ENCODE measurements at places on chromosomes 7 and 10.

DNA sequence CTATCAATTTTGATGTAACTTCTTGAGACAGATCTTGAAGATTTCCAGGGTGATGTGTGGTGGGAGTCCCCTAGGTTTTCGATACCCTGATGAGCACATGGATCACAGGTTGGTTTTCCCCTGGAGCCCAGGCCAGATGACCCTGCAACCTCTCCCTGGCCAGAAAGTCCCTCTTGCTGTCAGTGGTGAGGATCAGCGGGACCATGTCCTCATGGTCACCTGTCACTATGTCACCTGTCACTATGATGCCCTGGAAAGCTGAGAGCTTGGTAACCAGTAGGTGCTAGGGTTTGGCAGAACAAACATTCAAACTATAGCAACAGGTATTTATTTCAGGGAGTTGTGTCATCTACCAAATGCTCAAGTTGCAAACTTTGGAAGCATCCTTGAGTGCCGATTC is 197.9 kb downstream of the ARHGAP12 start:
- no peak for DNase-seq

GRCh38 chr10:44993226-44993921 is 7.3 kb upstream of the ZNF22 start:
- no peak for DNase-seq

GRCh38 chr10:44724415-44725174 is 186.5 kb upstream of the TMEM72 start:
- no peak for DNase-seq

DNA sequence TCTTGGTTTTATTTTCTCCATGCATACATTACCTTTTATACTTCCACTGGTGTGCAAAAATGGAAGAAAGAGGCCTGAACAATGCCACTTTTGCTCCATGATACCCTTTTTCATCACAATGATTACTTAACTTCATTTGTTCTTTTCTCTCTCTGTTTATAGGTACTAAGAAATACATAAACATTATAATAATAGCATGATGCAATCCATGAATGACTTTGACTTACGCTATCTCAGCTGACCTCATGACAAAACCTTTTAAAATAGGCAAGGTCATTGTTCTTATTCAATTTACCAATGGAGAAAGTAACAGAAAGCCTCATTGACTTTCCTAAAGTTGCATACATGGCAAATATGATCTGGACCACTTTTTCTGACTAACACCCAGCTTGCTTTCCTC is 105.1 kb upstream of the ZEB1 start:
- DNase-seq: no peak

- no peak for DNase-seq
Observed at GRCh38 chr10:115052226-115052625, 40.9 kb upstream of the ATRNL1 start.

- DNase-seq: no peak
Observed at GRCh38 chr10:71933651-71934050, 30.5 kb upstream of the CHST3 start.

- no peak for DNase-seq
Observed at GRCh38 chr10:79477456-79477855, 32.0 kb upstream of the ZCCHC24 start.

GRCh38 chr7:34902182-34902581 is 135.1 kb downstream of the DPY19L1 start:
- no peak for DNase-seq

- no peak for DNase-seq
Observed at GRCh38 chr10:116082206-116082605, 190.8 kb downstream of the GFRA1 start.

- DNase-seq: no peak
Observed at GRCh38 chr7:9645756-9646155, 1212.3 kb downstream of the NXPH1 start.

DNA sequence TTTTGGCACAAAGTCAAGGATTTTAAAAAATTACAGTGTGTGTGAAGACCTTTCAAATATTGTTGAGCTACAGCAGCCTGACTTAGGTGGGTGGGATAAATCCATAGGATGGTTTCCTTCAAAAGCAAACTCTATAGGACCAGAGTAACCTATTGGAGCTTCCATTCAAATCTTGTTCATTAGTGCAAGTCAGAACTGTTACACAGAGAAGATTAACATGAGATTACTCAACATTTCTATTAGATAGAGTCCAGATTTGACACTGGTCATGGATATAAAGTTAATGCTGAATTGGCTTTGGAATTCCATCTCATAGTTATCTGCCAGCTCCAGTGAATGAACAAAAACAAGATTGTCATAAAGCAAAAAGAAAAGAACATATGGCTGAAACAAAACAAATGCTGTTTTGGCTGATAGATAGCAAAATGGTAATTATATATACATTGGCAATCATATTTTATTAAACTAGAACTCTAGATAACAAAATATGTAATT is 129.6 kb upstream of the SEMA3A start:
- no peak for DNase-seq

GRCh38 chr7:146002431-146003078 is 114.0 kb upstream of the CNTNAP2 start:
- no peak for DNase-seq

- no peak for DNase-seq
Observed at GRCh38 chr10:48389272-48389671, 82.8 kb downstream of the MAPK8 start.

GRCh38 chr7:110786328-110786965 is 304.5 kb upstream of the LRRN3 start:
- DNase-seq: no peak

- no peak for DNase-seq
Observed at GRCh38 chr10:123301077-123301857, 147.1 kb downstream of the BUB3 start.

GRCh38 chr7:158781217-158781973 is 47.9 kb downstream of the ESYT2 start:
- DNase-seq: no peak

DNA sequence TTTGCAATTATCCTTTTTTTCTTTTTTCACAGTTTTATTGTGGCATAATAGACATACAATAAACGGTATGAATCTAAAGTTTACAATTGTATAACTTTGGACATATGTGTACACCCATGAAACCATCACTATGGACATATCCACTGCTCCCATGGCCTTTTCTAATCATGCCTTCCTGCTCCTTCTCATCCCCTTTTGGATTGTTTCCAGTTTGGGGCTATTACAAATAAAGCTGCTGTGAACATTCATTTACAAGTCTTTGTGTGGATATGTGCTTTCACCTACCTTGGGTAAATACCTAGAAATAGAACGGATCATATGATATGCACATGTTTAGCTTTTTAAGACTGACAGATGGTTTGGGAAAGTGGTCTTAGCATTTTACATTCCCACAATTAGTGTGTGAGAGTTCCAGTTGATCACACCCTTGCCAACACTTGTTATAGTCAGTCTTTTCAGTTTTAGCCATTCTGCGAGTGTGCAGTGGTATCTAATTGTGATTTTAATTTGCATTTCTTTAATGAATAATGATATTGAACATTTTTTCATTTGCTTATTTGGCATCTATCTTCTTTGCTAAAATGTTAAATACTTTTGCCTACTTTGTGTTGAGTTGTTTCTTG is 120.9 kb upstream of the KAT6B start:
- DNase-seq: no peak

DNA sequence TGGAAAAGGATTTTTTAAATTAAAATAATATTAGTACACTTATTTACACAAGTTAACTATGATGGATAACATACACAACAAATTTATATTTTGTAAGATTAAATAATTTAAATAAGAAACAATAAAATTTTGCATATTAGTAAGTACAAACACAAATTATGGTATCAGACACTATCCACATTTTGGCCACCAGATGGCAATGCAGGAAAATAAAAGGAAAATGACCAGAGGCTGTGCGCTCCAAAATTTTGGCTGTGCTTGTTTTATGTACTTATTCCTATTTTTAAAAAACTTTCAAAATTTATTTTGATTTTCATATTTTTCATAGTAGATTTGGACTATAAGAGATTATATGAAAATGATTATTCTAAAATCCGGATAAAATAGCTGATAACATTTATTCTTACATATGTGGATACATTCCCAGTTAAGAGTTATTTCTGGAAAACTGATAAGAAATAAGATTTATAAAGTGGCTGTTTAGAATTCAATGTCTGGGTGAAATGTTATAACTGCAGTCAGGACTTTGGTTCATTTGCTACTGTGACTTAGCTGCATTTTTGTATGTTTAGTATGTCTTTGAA is 274.7 kb upstream of the HGF start:
- DNase-seq: no peak

DNA sequence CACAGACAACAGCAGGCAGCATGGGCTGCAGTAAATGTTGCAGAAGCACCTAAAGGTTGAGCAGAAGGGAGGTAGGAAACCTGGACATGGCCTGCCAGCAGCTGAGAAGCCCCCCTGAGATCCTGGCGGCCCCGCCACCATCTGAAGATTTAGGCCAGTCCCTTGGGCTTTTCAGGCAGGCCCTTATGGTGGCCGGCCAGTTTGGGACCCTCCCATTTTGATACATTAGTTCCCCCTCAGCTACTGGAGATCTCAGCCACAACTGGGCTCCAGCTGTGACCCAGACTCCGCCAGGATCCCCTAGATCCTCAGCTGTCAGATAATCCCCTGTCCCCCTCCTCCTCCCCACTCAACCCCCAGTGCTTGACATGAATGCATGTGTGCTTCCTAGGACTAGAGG is 34.4 kb downstream of the ZNF783 start:
- DNase-seq: no peak

GRCh38 chr10:4201866-4202825 is 417.1 kb upstream of the KLF6 start:
- DNase-seq: no peak

DNA sequence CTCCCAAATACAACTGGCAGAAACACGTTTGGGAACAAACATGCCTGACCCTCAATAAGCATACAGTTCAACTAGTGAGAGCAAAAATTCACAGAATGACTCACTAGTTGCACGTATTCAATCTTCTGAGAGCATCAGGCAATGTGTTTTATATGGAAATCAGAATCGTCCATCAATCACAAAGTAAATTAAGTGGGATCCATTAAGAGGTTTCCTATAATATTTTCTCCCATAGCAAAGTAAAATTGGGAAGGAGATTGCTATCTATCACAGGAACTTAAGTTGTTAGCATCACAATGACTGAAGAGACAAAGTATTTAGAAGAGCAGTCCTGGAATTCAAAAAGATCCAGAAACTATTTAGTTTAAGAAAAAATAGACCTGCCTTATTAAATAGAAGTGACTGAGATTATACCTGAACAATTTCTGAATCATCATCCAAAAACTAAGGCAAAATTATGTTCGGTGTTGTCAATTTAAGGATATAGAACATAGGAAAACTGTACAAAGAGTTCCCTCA is 28.3 kb downstream of the INHBA start:
- no peak for DNase-seq

DNA sequence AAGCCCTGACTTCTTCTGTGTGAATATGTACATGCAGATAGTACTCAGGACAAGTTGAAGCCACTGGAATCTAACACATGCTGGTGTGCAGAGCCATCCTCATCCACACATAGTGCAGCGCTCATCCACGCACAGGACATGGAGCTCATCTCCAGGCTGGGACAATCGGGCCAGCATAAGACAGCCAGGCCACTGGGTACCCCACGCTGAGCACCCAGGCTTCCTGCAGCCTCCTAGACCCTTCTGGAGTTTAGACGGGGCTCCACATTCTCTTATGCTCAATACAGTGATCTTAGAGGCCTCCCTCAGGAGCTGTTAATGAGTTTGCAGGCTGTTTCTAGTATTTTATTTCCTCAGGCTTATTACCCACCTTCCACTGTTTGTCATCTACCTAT is 238.9 kb downstream of the TNS3 start:
- DNase-seq: no peak

DNA sequence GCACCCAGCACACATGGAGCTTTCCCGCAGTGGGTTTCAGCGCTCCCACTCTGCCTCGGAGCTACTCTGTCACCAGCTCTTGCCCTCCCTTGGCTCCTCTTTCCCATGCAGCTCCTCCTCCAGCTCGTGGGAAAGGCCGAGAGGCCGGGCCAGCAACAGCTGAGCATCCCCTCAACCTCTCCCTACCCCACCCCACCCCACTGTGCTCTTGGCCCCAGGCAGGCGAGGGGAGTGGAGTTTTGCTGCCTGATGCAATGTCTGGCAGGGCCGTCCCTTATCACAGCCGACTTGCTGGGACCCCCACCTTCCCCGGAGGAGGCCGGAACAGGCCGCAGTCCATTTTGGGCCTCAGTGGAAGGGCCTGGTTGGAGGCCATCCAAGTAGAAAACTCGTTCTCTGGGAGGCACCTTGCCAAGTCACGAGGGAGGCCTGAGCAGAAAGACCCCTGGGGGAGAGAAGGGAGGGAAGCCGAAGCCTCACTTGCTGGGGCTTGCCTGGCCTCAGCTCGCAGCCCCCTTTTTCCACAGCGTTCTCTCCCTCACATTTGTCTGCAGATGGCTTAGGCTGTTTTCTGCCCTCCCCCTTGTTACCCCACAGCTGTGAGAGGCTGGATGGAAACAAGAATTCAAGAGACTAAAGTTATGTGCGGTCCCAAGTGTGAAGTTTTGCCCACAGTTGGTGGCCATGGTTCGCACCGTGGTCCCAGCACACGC is 35.3 kb downstream of the CHST3 start:
- DNase-seq: no peak

DNA sequence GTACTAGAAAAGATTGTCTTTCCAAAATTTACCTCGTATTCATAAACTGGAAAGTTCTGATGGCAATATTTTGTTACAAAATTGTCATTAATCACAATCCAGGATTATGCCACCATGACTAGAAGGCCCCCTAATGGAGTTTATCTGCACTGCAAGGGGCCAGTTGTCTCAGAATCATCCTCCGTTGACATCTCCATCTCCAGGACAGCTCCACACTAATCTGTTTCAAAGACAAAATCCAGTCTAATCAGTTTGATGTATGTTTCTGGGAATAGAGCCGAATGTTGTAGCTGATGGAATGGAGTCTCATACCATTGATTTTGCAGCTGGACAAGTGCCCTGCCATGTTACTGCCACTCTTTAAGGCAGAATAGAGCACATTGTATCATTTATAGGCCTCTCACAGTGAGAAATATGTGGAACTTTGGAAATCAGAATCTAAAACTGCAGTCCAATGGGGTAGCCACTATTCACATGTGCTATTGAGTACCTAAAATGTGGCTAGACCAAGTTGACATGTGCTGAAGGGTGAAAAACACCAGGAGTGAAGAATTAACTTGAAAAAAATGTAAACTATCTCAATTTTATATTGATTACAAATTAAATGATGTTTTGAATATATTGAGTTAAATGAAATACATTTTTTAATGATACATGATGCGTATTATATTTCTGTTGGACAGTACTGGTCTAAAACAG is 38.3 kb upstream of the TOMM7 start:
- no peak for DNase-seq

DNA sequence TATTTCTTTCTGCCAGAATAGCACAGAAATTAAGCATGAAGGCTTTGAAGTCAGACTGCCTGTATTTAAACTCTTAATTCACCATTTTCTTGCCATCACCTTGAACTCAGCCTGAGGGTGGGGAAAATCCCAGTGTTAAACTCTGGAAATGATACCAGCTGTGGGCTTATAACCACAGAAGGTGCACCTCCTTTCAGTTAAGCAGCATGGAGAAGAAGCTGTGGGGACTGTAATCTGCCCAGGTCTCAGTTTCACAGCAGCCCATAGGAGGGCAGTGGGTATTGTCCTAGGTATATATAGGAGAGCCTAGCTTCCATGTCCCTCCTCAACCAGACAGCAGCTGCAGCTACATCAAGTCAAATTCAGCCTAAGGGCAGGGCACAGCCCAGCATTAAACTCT is 241.6 kb downstream of the HPSE2 start:
- no peak for DNase-seq

GRCh38 chr7:106613848-106614560 is 47.0 kb downstream of the CCDC71L start:
- no peak for DNase-seq

All from cortex of kidney (tissue), 1 donor.